AG10803 (cell line): ENCODE measurements at places on chromosomes 3 and 15.

- DNase-seq, result no peak
Measured at GRCh38 chr3:38245930-38246329, 19.7 kb upstream of the SLC22A13 start.

GRCh38 chr3:49803465-49804140 is 542 bp downstream of the INKA1 start:
- DNase-seq, result no peak

DNA sequence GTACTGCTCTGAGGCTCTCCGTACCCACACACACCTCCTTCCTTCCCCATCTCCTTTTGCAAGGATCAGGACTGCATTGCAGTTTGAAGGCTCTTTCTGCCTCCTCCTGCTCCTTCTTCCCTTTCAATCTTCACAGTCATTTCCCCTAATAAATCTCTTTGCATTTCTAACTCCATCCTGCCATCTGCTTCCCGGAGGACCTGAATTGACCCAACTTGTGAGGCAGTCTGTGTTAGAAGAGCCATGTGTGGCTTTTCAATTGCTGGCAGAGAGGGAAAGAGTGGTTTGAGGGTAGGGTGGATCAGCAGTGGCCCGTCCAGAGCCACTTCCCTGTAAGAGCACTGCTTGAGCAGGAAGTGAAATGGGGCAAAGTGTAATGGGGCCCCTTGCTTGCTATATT is 35.8 kb downstream of the ANAPC13 start:
- DNase-seq, result no peak

- DNase-seq, result peak; percentile 9
Measured at GRCh38 chr3:44522494-44522933, 32.5 kb upstream of the ZKSCAN7 start.
